ENCODE measurements at places on chromosomes 7 and 10.

DNA sequence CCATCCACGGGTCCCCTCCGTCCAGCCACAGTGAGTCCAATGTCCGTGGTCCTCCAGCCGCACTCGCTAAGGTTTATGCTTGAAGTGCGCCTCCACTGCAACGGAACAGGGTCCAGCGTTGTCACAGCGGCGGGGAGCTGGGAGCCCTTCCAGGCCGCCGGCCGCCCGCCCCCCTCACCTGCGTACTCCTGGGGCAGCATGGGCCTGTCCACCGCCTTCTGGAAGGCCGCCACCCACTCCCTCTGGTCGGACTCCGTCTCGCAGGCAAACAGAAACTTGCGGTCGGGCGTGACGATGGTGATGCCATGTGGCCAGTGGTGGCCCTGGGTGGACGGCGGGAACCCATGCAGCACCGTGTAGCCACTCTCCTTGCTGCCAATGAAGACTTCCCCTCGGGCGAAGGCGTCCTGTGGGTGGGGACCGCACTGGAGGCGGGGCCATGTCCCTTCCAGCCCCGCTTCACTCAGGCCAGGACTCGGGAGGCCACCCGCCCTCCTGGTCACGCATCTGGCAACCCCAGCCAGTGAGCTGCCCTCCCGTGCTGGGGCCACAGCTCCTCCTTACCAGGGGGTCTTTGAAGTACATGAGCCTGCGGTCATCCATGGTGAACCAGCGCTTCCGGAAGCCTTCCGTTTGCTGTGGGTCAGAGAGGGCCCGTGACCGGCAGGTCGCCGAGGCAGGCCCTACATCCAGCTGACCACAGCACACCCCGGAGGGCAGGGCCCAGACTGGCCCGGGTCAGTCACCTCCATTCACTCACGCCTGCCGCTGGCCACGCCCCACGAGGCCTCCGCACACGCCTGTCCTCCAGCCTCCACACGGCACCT, 22.7 kb downstream of the GET4 start:
- DNase-seq: no peak

DNA sequence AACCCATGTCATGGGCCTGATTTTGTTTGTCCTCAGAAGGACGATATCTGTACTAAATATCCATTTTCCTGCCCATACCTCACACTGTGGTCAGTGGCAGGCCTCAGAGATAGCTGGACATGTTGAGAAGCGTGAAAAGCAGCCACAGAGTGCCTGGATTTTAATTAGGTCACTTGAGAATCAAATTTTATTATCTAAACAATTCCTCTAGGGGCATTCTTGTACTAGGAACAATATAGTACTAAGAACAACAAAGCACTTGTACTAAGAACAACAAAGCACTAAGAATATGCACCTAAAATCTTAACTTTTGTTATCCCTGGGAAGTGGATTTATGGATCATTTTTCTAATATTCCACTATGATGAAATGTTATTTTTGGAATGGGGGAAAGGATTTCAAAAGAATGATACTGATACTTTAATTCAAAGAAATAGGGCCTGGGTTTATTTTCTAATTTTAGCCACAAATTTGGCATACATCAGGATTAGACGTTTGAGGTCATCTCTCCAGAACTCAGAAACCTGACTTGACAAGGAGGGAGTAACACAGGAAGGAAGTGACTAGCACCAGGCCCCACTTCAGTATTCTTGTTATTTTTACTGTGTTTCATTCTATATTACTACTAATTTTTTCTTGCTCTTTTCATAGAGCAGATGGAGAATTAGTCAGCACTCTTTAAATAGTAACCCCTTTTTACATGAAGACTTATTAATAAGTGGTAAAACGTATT, 112.2 kb downstream of the EXOC4 start:
- DNase-seq: no peak

GRCh38 chr10:132704008-132704814, 81.7 kb downstream of the NKX6-2 start:
- DNase-seq: no peak

DNA sequence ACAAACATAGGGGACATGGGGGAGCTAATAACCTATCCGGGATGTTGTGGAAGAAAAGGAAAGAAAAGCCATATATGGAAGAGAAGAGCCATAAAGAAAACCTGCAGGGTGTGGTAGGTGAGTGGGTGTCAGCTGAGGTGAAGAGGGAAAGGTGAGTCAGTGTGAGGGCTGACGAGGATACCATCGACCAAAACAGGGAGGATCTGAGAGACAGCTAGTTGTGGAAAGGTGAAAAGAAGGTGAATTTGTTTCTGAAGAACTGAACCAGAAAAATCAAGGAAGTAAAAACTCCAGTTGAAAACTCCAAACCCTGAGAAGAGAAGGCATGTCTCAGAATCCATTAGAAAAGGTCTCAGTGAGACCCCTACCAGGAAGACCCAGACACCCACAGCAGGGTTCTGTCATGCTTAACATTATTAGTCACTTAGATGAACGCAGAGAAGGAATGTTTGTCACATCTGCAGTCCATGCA, 4.1 kb downstream of the BLNK start:
- no peak for DNase-seq

DNA sequence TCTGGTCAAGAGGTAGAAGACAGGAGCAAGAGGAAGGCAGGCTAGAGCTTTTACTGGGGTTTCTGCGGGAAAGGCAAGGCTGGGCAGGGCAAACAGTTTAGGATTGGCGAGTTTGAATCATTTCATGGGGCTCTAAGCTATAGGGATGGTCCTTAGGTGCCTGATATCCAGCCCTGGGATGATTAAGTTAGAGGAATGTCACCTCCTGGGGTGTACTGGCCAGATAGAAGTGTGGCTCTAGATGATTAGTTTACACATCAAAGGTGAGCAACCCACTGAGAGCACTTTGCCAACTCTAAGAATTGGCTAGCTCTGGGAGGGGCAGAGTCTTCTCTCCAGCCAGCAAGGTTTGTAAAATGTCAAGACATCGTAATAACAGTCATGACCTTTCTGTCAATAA, 52.4 kb downstream of the ZNF365 start:
- DNase-seq: no peak

DNA sequence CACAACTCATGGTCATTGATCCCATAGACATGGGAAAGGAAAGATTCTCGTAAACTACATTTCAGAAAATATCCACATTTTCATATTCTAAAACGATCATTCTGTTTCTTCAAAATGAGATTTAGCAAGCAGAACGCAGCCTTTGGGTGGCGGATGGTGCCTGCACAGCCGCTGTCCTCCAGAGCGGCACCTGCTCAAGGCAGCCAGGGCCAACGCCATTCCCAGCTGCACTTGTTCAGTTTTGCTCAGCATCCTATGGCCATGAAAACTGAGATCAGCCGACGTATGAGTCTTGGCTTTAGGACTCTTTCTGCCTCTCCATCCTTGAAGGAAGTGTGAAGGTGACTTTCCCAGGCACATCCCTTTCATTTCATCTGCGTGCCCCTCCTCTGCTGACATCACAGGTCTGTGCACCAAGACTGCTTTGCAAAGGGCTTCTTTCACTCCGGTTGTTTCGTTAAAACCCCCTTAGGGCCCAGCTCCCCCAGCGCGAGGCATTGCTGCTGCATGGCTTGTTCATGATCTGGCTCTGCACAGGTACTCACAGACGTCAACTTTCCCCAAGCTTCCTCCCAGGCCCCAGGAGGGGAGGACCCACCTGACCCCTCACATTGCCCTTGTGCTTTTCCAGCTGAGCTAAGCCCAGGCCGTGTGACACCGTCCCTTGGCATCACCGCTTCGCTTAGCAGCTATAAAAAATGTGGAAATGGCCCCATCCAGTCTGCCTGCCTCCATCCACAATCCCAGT, 37.2 kb downstream of the TCERG1L start:
- no peak for DNase-seq

DNA sequence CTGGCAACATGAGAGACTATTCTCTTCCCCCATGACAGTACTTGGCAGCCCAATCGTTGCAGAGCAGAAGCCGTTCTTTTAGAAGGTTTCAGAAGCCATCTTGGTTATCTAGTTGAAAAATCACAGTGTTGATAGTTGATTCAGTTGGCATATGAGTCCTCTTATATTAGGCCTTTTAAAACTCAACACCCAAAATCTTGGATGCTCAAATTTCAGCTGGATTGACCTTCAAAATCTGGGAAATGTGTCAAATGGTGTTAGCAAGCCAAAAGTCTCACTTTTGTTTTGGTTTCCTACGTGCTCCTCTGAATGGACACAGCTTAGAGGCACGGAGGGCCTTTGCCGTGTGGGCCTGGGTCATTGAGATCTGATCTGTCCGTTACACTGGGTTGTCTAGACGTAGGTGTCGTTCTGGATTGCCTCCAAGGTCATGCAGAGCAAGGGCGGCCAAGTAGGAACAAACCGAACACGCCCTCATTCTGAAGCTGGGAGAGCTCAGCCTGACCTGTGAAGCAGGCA, 59.3 kb upstream of the BMPER start:
- no peak for DNase-seq

DNA sequence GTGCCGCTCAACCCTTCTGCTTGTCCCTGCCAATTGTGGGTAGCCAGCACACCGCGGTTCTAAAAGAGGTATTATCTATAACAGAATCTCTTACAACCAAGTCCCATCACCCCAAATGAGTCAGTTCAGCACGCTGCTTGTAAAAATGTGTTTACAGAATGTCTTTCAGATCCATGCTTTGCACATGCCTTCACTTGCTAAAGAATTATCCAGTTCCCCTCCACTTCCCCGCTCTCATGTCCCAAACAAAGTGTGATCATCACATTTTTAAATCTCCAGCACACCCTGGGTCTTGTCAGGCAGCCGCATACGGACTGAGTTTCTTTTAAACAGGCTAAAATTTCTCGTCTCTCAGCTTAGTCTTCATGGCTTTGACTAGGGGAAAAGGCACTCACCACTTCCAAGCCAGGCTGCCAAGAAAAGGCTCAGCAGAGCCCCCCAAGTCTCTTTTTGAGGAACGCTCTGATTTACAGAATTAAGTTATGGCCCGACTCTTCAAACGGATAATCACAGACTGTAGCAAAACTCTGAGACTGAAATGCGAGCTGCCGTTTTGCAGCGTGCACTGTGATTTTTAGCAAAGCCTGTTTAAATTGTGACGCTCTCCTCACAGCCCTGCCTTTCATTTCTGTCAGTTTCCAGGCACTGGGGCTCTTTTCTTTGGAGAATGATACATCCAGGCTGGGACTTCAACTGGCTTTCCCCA, 29.8 kb upstream of the FGFR2 start:
- no peak for DNase-seq

DNA sequence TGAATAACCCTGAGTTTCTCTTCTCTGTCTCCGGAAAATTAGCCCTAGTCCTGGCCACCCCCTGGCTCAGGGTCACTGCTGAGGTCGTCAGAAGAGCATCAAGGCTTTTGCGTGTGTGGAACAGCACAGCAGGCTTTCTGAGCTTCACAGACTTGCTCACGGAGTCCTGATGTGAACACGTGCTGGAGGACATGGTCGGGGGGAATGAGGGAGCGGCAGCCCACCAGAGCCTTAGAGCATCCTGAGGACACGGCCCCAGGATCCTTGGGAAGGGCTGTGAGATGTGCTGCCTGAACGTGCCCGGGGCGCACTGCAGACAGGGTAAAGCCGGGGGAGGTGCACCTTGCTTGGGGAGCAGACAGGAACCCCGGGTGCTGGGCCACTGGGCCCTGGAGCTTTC, 28.8 kb downstream of the TMEM120A start:
- DNase-seq: no peak

GRCh38 chr10:16363741-16364140, 73.1 kb upstream of the PTER start:
- no peak for DNase-seq

DNA sequence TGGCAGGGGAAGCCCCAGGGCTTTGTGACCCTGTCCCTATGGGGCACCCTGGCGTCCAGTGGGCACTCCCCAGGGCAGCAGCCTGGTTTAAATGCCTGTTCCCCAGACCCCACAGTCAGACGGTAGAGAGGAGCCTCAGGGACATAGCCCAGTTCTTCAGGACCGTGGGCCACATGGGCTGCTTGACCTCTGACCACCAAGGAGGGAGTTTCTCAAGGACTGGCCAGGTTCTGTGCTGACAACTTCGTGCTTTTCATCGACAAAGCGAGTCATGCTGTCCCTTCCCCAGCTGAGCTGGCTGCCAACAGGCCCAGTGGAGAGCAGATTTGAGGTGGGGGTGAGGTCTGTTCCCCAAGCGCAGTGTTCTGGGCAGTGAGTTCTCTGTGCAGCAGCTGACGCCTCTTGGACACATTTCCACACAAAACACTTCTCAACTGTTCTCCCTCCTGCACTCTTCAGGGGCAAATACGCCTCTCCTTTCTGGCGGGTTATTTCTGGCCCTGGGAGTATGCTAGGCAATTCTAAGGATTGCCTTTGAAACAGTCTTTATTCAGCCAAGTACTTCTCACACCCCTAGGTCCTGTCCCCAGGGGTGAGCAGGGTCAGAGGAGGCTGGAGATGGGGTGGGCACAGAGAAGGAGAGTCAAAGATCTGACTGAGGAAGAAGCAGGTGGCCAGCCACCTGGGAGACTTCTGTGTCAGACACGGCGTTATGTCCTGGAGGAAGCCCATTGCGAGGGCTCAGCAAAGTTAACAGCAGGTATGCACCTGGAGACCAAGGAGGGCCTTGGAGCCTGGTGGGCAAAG, 57.3 kb upstream of the CAMK2B start:
- no peak for DNase-seq

DNA sequence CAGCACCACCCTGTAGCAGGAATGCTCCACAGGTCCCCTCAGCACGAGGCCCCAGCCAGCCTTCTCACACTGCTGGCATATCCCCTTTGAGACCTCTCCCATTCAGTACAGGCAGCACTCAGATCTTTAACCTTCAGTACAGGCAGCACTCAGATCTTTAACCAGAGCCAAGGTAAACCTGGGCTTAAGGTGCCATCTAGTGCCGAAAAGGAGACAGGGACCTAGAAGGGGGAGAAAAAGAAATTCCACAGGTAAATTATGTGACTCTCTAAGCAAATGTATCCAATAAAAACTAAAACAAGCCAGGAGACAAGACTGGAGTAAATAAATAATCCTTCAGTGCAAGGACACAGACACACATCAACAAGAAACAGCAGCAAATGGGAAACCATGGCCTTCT, 358.6 kb downstream of the PTPRN2 start:
- no peak for DNase-seq

DNA sequence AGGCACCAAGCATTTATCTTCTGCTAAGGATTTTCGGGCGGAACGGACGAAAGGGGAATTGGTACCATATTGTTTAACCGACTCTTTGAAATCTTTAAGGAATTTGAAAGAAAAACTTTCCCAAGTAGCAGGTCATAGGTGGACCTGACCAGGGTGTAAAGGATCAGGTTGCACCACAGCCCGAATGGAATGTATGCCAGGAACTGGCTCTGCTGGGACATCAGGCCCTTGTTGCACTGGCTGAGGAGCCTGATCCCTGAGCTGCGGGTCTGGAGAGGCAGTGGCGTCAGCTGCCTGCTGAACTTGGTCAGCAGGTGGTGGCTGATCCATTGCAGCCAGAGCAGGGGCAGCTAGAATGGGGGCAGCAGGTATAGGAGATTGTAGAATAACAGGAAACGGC, 41.4 kb upstream of the AKR1C2 start:
- DNase-seq: no peak

DNA sequence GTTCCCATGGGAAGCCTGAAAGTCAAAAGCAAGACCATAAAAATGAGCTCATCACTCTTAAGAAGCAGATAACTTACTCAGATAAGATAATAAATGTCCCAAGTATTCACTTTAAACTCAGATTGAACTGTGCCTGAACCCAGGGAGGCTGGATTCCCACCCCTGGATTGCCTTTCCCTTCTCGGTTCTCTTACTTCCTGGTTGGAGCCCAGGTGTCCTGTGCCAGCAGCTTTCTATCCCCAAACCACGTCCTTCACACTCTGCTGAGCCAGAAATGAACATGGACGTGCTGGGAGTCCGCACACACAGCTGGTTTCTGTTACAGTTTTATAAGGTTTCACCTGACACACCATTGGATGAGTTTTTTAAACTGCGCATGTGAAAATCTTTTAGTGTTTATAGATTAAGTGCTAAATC, 636.2 kb upstream of the IGFBP3 start:
- no peak for DNase-seq
